ENCODE measurements at places on chromosomes 5 and 9.

DNA sequence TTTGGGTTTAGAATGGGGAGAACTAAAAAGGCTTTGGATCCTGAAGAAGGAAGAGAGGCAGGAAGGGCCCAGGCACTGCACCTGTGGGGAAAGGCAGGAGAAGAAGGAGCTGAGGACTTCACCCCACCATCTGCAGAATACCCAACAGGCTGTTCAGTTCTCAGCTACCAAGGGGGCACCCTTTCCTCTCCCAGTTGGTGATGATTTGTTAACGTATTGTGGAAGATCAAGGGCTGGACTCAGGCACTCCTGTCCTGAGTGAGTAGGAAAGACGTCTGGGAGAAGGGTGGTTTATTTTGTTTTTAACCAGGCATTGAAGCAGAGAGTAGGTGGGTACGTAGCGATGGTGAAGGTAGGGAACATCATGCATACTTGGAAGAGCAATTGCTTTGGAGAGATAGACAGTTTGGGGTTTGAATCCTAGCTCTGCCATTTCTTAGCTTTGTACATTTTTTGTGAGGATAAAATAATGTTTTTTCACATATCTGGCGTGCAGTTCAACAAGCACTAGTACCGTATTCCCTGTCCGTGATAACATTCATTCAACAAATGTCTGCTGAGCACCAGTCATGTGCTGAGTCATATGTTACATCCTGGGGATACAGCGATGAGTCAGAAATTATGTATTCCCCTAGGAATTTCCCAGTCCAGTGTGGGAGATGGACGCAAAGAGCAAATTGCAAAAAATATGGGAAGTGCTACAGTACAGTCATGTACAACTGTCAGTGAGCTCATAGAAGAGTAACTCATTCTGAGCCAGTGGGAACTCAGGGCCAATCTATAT is 2.1 kb downstream of the MSANTD3 start:
- no peak for DNase-seq

DNA sequence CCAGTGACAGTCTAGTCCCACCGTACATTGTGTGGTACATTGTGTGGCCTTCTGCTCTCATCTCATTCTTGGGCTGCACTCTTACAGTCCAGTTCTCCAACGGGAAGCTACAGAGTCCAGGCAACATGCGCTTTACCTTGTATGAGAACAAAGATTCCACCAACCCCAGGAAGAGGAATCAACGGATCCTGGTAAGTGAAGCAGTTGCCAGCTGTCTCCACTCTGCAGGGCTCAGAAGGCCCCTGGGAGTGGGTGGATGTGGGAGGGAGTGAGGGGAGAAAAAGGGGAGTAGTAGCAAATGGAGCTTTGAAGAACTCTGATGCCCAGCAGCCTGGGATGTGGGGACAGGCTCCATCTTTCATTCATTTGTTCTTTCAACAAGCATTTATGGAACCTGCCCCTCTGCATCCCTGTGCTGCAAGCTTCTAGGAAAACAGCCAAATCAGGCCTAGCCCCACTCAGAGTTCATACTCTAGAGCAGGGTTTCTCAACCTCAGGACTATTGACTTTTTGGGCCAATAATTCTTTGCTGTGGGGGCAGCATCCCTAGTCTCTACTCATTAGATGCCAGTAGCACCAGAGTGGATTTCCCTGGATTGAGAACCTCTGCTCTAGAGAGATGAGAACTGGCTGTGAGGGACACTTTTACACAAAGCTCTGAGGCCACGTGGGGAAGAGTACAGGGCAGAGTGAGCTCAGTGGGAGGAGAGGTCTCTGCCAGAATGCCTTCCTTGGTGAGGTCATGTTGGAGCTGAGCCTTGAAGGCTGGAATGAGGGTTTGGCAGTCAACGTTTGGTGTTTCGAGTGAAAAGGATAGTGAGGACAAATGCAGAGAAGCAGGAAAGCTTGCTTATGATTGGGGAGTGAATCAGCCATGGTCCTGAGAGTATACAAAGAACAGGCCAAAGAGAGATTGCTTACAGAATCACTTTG is 1.1 kb downstream of the POLR1E start:
- DNase-seq, result no peak

- no peak for DNase-seq
Measured at GRCh38 chr5:172722327-172722815, 48.6 kb downstream of the DUSP1 start.

- no peak for DNase-seq
Measured at GRCh38 chr5:175809531-175810121, 61.8 kb upstream of the CPLX2 start.

GRCh38 chr5:146540414-146540813 is 24.4 kb upstream of the GPR151 start:
- no peak for DNase-seq

All from stimulated activated naive B cell treated with anti-CD40 and anti-IgM and Interleukin-4, amounts not matched to agents 10 μg/mL and 1 μg/mL and 100 μg/mL, for 72 hours (primary cell).